ENCODE measurements at places on chromosomes 3 and 15.

DNA sequence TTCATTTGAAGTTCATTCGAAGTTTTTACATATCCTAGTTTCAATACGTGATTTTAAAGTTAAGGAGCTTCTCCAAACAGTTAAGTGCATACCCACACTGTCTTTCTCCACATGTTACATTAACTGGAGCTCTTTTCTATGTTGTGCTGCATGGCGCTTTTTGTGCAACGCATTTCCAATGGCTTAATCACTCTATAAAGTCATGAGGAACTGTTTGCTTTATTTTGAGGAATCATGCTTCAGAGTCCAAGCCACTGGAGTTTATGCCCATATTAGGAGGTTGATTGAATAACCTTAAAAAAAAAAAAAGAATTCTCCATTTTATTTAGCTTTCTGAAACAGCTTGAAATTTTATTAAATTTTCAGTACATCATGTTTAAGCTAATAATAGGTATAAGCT lies 109.4 kb upstream of the MBNL1 start:
- no peak for DNase-seq

- DNase-seq, result no peak
These were observed 7.9 kb downstream of the KIF9 start for GRCh38 chr3:47274652-47275051.

DNA sequence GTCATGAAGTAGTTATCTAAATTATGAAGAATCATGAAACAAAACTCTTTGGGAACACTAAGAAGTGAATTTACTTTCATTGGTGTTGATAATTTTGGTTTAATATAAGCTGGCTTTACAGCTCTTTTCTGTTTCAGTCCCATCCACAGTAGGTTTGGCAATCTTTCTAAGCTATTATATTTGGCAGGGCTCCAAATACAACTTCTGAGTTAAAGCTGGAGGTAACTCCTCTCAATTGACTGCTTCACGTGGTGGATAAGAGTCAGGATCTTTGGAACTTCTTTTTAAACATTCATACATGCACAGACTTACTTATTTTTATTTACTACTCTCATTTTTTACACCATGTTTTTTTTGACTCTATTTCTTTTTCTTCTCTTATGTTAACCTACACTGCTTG lies 106.5 kb upstream of the EPHA3 start:
- no peak for DNase-seq

DNA sequence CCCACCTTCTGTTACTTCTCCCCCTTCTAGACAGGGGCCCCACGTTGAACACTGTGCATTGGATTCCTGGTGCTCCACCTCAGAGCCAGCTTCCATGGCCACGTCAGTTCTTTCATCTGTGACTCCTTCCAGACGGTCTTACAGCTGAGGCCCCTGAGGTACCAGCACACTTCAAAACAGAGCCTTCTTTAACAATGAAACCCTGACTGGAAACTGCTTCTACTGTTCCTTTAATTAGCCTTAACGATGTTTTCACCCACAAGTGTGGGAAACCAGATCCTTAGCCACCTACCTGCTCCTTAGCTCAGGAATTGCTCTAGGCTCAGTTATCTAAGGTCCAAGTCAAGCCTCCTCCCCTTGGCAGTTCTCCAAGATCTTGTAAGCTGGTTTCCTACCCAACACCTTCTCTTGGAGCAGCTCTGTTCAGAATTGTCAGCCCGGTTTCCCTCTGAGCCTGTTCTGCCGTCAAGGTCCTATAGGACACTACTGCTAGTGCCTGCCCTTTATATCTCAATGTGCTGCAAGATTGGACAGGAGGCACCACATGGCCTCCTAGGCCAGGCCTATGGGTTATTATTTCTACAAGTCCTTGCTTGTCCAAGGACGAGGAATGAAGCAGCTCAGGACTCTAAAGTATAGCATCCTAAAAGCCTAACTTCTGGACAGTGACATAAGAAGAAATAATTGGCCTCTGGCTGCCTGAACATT lies 80.7 kb downstream of the FMN1 start:
- DNase-seq, result no peak

DNA sequence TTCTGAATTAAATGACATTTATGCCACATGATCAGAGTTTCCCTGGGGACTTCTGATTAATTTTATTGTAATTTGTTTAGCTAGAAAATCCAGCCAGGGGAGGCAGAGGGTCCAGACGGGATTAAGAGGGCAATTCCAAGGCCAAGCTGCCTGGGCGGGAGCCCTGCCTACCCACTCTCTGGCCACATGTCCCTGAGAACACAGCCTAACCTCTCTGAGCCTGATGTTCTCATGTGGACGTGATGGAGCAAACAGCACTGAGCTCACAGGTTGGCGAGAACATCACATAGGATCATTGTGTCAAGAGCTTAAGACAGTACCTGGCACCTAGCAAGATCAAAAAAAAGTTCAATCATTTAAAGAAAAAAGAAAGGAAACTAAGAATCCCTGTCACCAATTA lies 1.0 kb downstream of the LRRC2 start:
- no peak for DNase-seq

Measured in midbrain (tissue), 1 donor.